Lower lobe of right lung (tissue), 2 donors: ENCODE measurements at places on chromosomes 13 and 19.

GRCh38 chr19:6378041-6378440 lies 2.3 kb upstream of the PSPN start:
- DNase-seq: no peak

GRCh38 chr19:3366753-3367627 lies 607 bp downstream of the NFIC start:
- peak; percentile 70 for DNase-seq

GRCh38 chr19:42284591-42285341 lies 15.7 kb downstream of the CIC start:
- no peak for DNase-seq

- DNase-seq: no peak
Observed at GRCh38 chr13:73603646-73604045, 530.6 kb downstream of the KLF12 start.

DNA sequence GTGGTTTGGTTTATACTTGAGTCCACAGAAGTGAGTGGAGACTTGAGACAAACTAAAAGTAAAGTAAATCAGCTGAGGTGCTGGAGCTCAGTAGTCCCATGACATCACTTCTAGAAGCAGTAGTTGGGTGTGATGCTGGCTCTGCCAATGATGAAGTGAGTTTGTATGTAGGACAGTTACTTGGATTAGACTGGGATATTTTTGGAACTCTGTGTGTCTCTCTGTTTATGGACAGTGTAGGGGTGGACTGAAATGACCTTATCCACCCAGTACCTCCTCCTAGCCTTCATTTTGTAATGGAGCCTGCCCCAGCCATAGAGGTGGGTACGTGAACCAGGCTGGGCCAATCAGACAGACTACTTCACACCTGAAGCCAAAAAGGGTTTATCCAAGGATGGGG lies 52.2 kb downstream of the POLR1D start:
- DNase-seq: no peak

- no peak for DNase-seq
Observed at GRCh38 chr13:48400850-48401291, 12.0 kb downstream of the LPAR6 start.

GRCh38 chr19:36114721-36115452 lies at the start of gene POLR2I:
POLR2I (minus strand) TSS chr19:36114875; CDS start chr19:36114856, 19 bp downstream.
- peak; percentile 99 for DNase-seq

GRCh38 chr13:112894423-112894672 lies 74.7 kb upstream of the MCF2L start:
- no peak for DNase-seq

DNA sequence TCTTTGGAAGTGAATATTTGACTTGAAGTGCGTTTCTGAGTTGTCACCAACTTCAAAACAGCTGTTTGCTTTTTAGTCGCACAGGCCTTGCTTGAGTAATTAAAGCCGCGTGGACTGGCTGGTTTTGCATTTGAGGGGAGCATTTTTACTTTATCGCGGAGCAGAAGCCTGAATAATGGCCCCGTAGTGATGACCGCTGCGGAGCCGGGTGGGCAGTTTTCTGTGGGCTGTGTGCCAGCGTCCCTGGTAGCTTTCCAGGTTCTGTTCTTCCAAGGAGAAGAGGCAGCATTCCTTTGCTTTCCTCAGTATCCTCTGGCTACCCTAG lies 1.1 kb downstream of the NAA16 start:
- peak; percentile 55 for DNase-seq

- DNase-seq: no peak
Observed at GRCh38 chr19:37077501-37077933, 716 bp upstream of the ZNF420 start.

GRCh38 chr13:106523576-106523975 lies 11.9 kb downstream of the EFNB2 start:
- no peak for DNase-seq

GRCh38 chr13:66296328-66296727 lies 933.8 kb downstream of the PCDH9 start:
- DNase-seq: no peak

DNA sequence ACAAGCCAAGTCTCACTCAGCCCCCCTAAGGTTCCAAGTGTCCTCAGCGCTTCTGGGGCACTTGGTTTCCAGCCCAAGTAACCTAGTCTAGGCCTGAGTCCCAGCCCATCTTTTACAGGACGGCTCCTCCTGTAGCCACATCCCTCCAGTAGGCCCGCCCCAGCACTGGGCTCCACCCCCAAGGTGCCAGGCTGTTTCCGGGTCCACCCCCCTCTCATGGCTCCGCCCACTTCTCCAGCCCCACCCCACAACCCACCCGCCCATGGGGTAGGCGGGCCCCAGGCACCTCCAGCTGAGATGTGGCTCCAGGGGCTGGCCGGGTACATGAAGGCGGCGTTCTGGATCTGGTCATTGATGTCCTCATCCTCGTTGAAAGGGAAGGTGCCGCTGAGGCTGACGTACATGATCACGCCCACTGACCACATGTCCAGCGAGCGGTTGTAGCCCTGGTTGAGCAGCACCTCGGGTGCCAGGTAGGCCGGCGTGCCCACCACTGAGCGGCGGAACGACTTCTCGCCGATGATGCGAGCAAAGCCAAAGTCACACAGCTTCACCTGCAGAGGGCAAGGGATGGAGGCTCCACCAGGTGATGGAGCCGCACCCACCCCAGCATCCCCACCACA lies 17.2 kb upstream of the DACT3 start:
- no peak for DNase-seq

DNA sequence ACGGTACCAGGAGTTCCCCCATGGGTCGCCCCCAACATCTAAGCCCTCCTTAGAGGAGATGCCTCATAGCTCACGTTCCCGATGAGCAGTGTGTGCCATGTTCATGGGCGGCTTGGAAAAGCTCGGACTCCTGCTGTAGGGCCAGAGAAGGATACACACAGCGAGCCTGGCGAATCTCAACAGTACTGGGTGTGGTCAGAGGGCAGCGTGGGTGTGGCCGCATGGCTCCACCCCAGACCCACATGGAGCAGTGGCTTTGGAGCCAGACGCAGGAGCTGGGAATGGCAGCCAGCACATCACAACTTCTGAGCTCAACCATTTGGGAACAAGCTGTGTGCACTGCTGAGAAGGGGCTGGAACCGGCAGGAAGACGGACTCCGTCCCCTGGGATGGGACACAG lies 15.6 kb downstream of the CAPS start:
- DNase-seq: no peak

- no peak for DNase-seq
Observed at GRCh38 chr19:51489113-51489512, 10.8 kb downstream of the CEACAM18 start.
